Activated CD4-positive, alpha-beta T cell treated with anti-CD3 and anti-CD28 coated beads, Interleukin-2, amount 50 U/mL, for 4 hours (primary cell): ENCODE measurements at places on chromosomes 2 and 18.

DNA sequence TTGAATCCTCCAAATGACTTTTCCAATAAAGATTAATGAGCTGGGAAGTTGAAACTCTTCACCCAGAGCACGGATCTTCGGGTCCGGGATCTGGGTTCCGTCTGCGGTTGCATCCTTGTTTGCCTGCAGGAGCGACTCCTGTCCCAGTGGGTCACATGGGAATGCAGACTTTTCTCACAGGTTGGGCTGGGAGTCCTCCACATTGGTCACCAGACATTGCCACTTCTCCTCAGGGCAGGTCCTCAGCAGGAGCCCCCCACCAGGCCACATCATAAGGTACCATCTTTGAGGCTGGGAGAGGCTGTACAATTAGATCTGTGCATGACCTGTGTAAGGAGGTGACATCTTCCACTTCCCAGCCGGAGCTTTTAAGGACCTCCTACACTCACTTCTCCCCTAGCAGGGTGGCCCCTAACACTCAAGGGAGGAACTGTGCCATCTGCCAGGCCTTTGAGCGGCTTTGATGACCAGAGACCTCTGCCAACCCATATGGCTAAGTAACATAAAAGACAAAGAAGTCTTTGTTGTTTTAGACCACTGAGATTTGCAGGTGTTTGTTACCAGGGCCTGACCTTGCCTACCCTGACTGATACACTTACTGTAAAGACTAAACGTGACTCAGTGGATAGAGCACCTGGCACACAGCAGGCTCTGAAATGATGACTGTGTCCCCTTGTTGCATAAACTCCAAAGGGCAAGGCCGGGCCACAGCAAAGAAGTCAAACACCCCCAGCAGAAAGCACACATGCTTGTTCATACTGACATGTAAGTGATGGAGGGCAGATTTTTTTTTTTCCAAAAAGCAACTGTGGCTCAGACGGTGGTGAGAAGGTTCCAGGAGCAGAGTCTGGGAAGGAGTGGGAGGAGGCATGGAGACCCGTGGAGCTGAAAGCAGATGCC lies 7.9 kb upstream of the TEX51 start:
- no peak for DNase-seq

GRCh38 chr2:226953206-226953605 lies 117.4 kb downstream of the RHBDD1 start:
- DNase-seq, result no peak

DNA sequence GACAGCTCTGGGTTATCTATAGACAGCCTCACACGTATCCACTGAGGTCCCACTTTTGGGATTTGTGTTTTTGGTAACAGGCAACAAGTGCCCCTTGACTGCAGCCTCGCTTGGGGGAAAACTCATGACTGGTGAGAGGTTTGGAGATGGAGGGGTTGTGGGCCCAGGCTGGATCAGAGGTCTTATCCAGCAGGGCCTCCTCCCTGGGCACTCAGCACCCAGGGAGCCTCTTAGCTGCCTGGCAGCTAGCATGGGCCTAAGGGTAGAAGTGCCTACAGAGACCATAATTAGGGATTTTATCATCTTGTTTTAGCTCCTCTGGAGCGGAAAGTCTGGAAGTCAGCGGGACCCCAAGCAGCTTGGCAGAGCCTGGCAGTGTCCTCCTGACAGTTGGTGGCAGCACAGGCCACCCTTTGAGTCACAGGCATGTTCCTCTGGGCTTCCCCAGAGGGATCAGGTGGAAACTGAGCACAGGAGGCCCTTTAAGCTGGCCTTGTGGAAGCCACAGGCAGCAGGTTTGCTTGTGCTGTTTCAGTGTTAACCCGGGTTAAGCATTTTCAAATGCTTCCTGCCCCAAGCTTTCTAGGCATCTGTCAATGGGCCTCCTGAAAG lies 143.1 kb downstream of the KCTD1 start:
- no peak for DNase-seq

GRCh38 chr2:30421026-30421603 lies 25.9 kb upstream of the LCLAT1 start:
- DNase-seq, result no peak

GRCh38 chr2:46334389-46335271 lies 37.4 kb downstream of the EPAS1 start:
- no peak for DNase-seq
